ENCODE measurements at places on chromosomes 3 and 15.
A peak's percentile ranks its signal among the peaks of the same experiment; 100 is the strongest.

GRCh38 chr3:94272016-94272415 is 209.2 kb downstream of the NSUN3 start:
- peak; percentile 39 for DNase-seq

DNA sequence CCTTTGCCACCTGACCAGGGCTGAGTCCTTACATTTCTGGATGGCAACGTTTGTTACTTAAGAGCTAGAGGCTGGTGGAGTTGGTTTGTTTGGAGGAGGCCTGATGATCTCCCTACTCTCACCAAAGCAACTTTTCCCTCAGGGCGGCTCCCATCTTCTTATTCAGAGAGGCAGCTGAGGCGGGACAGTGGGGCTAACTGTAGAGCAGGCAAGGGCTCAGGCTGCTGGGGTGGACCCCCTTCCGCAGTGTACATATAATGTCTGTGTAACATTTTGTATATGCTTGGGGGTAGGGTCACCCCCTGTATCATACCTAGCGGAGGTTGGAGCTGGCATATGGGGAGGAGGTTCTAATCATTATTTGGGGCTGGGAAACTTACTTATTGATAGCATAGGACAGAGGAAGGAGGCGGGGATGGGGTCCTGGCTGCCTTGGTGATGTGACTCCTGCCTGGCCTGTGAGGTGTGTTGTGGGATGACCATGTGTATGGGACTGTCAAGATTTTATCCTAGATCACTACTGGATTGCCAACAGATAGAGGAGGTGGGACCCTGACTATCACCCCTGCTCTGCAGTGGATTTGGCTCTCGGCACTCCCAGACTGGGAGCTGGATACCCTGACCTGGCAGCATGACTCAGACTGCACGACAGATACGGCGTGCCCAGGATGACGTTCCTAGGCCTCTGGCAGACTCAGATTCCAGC is 52.5 kb upstream of the UBE2Q2 start:
- DNase-seq = no peak

- no peak for DNase-seq
These were observed 117.1 kb downstream of the MINAR1 start for GRCh38 chr15:79549196-79549595.

GRCh38 chr15:72515591-72516389 is 41.7 kb downstream of the ARIH1 start:
- DNase-seq = peak; percentile 69

- DNase-seq = no peak
These were observed 782.9 kb upstream of the GOLIM4 start for GRCh38 chr3:168878655-168879054.

DNA sequence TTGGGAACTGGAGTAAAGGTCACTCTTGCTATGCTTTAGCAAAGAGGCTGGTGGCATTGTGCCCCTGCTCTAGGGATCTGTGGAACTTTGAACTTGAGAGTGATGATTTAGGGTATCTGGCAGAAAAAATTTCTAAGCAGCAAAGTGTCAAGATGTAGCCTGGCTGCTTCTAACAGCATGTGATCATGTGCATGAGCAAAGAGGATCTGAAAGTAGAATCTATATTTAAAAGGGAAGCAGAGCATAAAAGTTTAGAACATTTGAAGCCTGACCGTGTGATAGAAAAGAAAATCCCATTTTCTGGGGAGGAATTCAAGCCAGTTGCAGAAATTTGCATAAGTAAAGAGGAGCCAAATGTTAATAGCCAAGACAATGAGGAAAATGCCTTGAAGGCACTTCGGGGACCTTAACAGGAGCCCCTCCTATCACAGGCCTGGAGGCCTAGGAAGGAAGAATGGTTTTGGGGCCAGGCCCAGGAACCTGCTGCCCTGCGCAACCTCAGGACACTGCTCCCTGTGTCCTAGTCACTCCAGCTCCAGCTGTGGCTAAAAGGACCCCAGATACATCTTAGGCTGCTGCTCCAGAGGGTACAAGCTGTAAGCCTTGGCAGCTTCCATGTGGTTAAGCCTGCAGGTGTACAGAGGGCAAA is 212.2 kb upstream of the LINGO1 start:
- DNase-seq = no peak

DNA sequence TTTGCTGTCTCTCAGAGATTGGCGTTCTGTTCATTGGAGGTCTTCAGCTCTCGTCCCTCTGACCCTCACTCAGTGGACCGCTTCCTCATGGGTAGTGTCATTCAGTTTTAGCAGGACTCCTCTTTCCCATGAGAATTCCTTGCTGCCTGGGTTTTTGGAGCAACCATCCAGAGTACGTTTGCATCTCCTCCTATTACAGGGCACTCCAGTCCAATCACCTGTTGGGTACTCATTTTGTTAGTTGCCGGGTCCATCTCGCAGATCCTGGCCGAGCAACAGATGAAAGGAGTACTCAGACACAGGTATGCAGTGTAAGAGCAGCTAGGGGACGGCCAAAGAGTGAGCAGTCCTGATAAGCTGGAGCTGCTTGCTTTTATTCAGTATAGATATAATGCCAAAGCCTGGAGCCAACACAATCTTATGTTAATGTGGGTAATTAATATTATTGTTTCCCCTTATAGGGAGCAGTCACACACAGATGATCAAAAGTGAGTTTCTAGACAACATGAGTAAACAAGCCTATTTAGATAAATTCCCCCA is 49.6 kb downstream of the ISG20 start:
- DNase-seq = no peak

DNA sequence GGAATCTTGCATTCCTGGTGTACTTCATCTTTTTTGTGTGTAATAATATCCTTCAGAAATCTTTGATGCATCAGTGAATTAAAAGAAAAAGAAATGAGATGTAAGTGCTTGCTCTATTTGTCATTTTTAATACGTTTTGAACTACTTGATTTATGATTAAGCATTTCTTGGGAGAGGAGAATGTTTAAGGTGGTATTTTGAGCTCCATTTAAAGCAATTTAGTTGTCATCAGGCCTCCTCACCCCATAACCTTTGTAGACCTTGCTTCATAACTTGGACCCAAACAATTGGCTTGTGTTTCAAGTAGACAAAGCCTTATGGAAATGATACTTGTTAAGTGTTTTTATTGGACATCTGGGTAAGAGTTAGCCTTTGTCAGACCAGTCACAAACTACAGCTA is 87.1 kb upstream of the VEPH1 start:
- DNase-seq = no peak

Measured in fibroblast of skin of scalp (primary cell).